WTC11 (cell line): ENCODE measurements at places on chromosomes 3 and 15. TPM values are rescaled to one million over a fixed set of nuclear protein-coding genes. Genes with fewer than 3 reads are reported as not detected.

Gene ISL2
- 0.18 to 0.37 TPM (median 0.24 TPM) in 3 replicates for total RNA-seq

DNA sequence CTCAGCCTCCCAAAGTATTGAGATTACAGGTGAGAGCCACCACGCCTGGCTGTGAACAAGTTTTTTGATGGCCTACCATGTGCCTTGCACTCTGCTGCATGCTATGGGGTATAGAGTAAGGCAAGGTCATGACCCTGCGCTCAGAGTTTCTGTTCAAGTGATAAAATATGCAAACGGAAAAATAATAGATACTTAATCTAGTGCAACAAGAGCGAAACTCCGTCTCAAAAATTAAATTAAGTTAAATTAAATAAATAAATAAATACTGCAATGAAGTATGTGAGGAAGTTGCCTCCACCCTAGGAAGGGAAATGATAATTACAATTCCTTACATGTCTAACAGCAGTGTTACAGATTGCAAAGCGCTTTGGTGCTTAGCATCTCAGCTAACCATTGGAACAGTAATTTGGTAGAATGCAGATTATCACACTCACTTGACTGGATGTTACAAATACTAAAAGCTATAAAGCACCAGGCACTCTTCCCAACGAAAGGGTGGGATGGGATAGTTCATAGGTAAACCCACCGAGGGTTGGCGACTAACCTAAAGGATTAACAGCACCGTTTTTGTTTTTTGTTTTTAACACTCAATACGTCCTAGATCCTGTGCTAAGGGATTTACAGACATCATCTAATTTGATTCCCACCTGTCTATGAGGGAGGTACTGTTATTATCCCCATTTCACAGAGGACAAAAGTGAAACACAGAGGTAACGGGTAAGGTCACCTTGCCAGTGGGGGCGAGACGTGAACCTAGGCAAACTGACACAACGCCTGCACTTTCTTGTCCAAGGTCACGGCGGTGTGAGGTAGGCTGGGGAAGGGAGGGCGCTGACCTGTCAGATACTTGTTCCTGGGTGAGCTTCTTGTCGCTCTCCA is 793 bp upstream of the FANCD2 start:
- DNase-seq = no peak

- DNase-seq = no peak
Measured at GRCh38 chr3:123695731-123696640, 111.1 kb upstream of the HACD2 start.

DNA sequence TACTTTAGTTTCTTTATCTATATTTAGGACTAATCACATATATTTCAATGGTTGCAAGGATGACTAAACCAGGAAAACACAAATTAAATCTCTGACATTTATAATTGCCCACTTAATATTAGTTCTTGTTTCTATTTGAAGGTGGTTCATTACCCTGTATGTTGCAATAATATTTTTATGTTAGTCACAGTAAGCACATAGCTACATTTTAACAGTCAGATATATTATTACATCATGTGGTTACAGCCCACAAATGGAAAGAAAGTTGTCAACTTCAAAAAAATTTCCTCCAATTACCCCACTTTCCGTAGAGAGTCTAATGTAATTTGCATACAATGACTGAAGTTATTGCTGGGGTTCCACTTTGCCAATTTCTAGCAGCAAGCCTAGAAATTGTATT is 114.6 kb downstream of the TUSC7 start:
- DNase-seq = no peak

Gene A4GNT
- total RNA-seq = not detected in 3 replicates

GRCh38 chr3:32109256-32109655 is 2.8 kb downstream of the GPD1L start:
- DNase-seq = peak; percentile 19

Gene EIF1B
- total RNA-seq = 82.0 to 93.2 TPM (median 90.6 TPM) in 3 replicates

GRCh38 chr3:56754741-56755417 is 46.9 kb downstream of the ARHGEF3 start:
- DNase-seq = no peak

DNA sequence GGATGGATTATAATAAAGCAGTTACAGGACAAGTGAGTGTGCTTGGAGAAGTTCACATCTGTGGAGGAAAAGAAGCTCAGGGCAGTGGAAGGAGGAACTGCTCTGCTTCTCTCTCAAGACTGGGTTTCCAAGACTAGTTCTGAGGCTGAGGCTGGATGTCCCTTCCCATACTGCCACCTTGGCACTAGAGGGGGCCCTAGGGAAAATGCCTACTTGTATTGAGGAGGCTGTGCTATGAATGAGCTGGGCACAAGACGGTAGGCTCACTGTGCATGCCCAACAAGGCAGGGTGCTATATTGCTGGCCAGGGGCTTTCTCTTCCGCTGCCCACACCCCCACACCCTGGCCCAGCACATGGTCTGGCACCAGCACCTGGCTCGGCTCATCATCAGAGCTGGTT is 65.2 kb downstream of the SLCO2A1 start:
- peak; percentile 24 for DNase-seq

Gene CD200
- 46.8 to 56.1 TPM (median 54.1 TPM) in 3 replicates for total RNA-seq

DNA sequence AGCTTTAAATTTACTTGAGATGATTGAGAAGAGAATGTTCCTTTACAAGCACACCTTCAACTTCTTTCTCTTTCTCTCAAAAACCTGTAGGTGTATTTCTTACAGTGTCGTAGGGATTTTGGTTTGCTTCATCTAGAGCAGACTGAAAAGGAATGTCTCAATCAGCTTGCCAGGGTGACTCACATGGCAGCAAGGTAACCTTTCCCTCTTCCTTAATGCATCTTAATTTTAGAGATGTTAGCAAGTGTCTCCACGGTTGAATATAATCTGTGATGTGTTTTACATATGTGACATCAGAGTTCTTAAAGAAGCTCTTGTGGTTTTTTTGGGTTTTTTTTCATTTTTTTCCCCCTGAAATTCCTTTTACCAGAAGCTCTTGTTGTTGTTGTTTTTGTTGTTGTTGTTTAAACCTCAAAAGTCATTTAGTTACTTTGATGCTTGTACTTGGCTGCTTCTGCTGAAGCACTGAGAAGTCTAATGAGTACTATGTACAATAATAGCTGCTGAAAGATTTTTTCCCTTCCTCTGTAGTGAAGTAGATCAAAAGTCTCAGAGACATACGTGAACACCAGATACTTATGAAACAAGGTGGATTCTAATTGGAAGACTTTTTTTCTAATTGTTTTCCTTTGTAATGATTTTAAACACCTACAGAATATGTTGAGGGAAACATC is 83.1 kb downstream of the RETNLB start:
- no peak for DNase-seq

Gene CCR9
- total RNA-seq = not detected in 3 replicates

Gene HCN4
- total RNA-seq = 8.6 to 10.5 TPM (median 9.0 TPM) in 3 replicates

DNA sequence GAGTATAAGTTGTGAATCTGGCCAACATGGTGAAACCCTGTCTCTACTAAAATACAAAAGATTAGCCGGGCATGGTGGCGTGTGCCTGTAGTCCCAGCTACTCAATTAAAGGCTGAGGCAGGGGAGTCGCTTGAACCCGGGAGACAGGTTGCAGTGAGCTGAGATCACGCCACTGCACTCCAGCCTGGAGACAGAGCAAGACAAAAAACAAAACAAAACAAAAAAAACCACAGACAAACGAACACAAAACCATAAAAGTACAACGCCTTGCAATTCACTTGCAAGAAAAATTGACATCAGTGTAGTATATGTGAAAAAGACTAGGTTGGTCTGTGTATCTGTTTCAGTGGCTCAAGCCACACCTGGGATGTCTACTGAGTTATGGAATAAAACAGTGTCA is 29.9 kb upstream of the CCDC80 start:
- DNase-seq = no peak

DNA sequence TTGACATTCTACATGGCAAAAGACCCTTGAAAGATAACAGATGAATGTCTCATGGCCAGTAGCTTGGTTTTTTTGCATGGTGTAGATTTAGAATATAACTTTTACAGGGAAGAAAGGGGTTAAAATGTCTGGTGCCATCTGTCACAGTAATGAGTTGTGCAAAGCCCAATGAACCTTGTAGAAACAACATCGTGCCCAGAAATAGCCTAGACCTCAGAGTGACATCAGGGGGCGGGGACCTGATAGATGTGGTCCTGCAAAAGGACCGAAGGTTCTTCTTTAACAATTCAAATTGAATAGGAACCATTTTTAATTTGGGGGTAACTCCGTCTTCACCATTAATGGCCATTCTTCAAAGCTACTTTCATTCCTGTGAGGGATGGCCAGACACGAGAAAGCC is 254.1 kb upstream of the CTDSPL start:
- no peak for DNase-seq

GRCh38 chr3:120393243-120393642 is 44.1 kb upstream of the LRRC58 start:
- DNase-seq = no peak

GRCh38 chr3:128439226-128439625 is 27.5 kb downstream of the DNAJB8 start:
- no peak for DNase-seq

Gene BOC
- 6.6 to 8.0 TPM (median 7.2 TPM) in 3 replicates for total RNA-seq

Gene GOLGA8Q
- 0.50 TPM in 1 of 3 replicates, not detected in the others for total RNA-seq

GRCh38 chr3:106945435-106945834 is 431.8 kb upstream of the CCDC54 start:
- no peak for DNase-seq

- no peak for DNase-seq
Measured at GRCh38 chr3:177110386-177110785, 86.9 kb downstream of the TBL1XR1 start.

DNA sequence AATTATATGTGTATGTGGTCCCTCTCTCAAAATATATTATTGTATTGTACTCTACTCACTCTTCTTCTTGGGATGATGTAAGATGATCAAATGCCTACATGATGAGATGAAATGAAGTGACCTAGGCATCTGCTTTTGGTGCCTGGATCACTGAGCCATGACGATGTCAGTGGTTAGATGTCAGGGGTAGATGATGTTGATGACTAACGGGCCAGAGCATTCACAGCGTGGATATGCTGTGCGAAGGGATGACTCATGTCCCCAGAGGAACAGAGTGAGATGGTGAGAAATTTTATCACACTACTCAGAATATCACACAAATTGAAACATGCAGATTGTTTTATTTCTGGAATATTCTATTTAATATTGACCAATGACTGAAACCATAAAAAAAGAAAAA is 233.9 kb upstream of the CADM2 start:
- no peak for DNase-seq

- no peak for DNase-seq
Measured at GRCh38 chr15:71136159-71136783, 21.0 kb downstream of the THSD4 start.

Gene GOLGA6L10
- total RNA-seq = 5.1 to 7.7 TPM (median 5.8 TPM) in 3 replicates

Gene ENTPD3
- 0.39 to 0.50 TPM (median 0.44 TPM) in 3 replicates for total RNA-seq

DNA sequence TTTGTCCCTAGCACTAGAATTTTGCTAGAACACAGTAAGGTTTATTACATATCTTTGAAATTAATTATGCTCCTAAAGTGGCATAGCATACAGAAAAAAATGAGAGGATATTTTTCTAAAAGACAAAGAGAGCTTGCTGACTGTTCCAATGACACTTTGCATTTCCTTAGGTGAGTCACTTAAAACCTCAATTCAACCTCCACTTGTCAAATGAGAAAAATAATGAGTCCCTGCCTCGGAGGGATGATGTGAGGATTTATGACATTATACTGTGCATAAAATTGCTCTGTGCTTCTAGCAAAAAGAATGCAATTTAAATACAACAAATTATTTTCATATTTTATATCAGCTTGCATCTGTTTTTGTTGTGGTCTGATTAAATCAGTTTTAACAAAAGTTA is 1417.0 kb upstream of the ALCAM start:
- no peak for DNase-seq

DNA sequence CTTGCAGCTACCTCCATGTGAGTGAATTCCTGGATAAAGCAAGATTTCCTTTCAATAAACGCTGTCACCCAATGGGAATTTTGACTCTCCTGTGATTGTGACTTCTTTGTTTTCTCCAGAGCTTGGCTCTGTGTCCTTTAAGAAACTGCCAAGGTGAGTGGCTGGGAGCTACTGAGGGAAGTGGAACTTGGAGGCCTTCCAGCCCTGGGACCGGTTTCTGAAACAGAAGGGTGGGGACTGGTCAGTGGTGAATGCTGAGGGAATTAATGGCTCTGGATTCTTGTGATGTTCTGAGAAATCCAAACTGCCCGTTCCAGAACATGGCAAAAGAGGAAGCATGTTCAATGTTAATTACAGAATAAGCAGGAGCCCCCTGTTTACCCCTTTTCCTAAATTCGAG is 41.1 kb upstream of the MYZAP start:
- no peak for DNase-seq

Gene LTF
- total RNA-seq = 0.14 to 0.30 TPM (median 0.22 TPM) in 3 replicates

DNA sequence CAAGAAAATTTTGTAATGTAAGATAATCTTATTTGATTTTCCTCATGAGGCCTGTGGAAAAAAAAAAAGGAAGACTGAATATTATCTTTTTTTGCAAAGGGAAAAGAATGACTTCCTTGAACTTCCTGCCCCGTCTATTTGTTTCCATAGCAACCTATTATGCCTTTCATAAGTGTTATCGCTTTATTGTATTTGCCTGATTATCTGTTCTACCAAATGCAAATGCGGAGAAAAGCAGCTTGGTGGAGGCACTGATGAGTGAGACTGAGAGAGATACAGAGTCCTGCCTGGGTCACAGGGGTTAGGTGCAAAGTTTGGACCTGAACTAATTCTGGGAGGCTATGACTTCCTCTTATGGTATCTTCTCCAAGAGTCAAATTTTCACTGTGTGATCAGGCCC is 334.0 kb upstream of the KCNMB2 start:
- no peak for DNase-seq

GRCh38 chr3:72214066-72214951 is 429.4 kb upstream of the PROK2 start:
- no peak for DNase-seq

DNA sequence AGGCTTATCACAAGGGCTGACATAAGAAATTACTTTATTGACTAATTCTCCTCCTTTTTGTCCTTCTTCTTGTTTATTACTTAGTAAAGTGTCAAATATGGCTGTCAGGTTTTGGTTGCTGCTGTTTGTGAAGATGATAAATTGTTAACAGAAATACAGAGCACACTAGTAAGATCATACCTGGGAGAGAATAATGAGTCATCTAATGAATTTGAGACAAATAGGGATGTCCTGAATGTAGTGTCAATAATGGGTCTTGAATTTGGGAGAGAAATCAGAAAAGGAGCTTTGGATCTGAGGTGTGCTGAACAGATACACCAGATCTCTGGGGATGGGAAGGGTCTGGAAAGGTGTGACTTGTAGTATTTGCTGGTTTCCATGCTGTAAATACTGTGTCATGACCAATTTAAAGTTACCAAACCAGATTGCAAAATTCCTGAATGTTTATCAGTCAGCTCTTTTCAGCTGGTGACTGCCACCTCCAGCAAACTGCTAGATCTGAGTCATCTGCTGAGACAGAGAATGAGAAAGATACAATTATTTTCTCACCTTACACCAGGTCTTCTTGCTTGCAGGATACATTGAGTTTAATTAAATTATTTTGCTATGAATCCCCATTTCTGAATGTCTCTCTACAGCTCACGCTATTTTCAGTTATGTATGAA is 76.7 kb upstream of the SATB1 start:
- DNase-seq = no peak

Gene OR5H2
- not detected in 3 replicates for total RNA-seq

- no peak for DNase-seq
Measured at GRCh38 chr3:32216172-32216783, 22.2 kb upstream of the CMTM8 start.
